ENCODE measurements at places on chromosomes 4 and X. TPM values are rescaled to one million over a fixed set of nuclear protein-coding genes. Genes with fewer than 3 reads are reported as not detected.

The LRP2BP gene
- total RNA-seq: 0.59 TPM

The ATG4A gene
- total RNA-seq: 7.6 TPM

The TLR7 gene
- not detected for total RNA-seq

The RBM47 gene
- total RNA-seq: 0.98 TPM

The SOX3 gene
- not detected for total RNA-seq

The NALF2 gene
- total RNA-seq: not detected

The EGF gene
- 0.73 TPM for total RNA-seq

The FGF5 gene
- 10.6 TPM for total RNA-seq

The RNF175 gene
- total RNA-seq: under 0.01 TPM

The SHROOM4 gene
- 0.39 TPM for total RNA-seq

The UCHL1 gene
- total RNA-seq: 314 TPM

The TRIM75 gene
- not detected for total RNA-seq

The C4orf50 gene
- total RNA-seq: not detected

The KLF8 gene
- total RNA-seq: 4.4 TPM

The ATP2B3 gene
- not detected for total RNA-seq

The AMBN gene
- total RNA-seq: not detected
